ENCODE measurements at places on chromosomes 3 and 15.
A peak's percentile ranks its signal among the peaks of the same experiment; 100 is the strongest.

DNA sequence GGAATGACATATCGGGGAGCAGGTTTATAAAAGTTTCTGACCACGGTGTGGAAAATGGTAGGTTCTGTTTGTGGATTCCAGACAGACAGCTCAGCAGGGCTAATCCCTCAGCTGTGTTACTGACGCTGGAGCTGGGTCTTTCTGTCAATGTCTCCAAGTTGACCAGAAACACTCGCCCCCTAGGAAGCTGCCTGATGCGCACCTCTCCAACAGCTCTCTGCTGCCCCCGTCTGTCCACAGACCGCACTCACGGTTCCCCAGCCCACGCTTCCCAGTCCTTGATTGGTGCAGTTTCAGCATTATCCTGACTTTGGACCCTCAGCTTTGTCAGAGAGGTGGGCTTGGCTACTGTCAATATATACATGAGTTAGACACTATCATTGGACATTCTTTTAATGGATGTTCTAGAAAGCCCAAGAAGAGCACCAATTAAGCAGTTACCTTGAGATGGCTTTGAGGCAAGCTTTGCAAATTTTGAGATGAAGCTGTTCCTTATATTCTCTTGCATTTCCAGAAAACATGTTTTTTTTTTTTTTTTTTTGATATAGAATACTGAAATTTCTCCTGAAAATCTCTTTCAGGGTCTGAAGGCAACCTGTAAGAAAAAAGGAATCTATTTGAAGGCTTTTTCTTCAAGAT lies 98.9 kb upstream of the TBC1D5 start:
- no peak overlapping the region for H3K4me3 ChIP-seq
- H3K27me3 ChIP-seq, result peaks cover 10% of the 10 kb centered on the region
- H3K27ac ChIP-seq, result no peak overlapping the region
- peak; percentile 92 for DNase-seq

DNA sequence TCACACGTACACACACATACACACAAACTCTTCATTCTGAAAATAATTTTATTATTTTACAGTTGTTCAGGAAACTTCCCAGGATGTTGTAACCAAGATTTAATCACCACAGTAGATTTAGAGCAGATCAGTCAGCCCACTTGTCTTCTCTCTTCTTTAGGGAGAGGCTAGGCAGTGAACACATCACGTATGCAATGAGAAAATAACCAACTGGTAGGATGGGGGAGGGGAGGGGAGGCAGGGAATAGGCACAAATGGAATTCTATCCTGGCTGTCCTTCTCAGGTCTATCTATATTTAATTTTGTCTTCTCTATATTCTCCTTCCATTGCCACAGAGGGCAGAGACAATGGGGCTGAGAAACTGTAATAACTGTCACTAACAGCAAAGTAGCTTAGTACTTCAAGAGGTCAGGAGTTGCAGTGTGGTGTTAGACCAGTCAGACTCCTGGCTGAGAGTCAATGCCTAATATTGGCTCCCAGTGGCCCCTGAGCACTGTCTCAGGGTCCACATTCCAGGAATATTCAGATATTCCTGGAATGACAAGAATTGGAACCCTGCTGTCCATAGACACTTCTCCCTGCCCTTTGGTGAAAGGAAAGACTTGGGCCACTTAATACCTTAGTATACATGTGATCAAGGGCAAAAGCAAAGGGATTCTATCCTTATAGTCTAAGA lies 2.6 kb upstream of the HCLS1 start:
- H3K36me3 ChIP-seq, result peaks cover 33% of the 10 kb centered on the region
- no peak overlapping the region for H3K27ac ChIP-seq
- no peaks in the 10 kb centered on the region for H3K27me3 ChIP-seq
- no peaks in the 10 kb centered on the region for H3K4me1 ChIP-seq

- no peak for DNase-seq
- H3K27ac ChIP-seq, result no peak overlapping the region
- no peak overlapping the region for H3K4me3 ChIP-seq
- no peaks in the 10 kb centered on the region for H3K27me3 ChIP-seq
- H3K4me1 ChIP-seq, result peaks cover 10% of the 10 kb centered on the region
- H3K36me3 ChIP-seq, result no peaks in the 10 kb centered on the region
These were observed 86.2 kb downstream of the EPHA6 start for GRCh38 chr3:96900566-96900965.

- H3K4me3 ChIP-seq, result no peak overlapping the region
- no peaks in the 10 kb centered on the region for H3K36me3 ChIP-seq
- H3K4me1 ChIP-seq, result peaks cover 27% of the 10 kb centered on the region
- H3K27me3 ChIP-seq, result no peaks in the 10 kb centered on the region
- no peak overlapping the region for H3K27ac ChIP-seq
- no peak for DNase-seq
These were observed 408.9 kb upstream of the WNT5A start for GRCh38 chr3:55895897-55896566.

- H3K27ac ChIP-seq, result no peak overlapping the region
- DNase-seq, result no peak
- peaks cover 6% of the 10 kb centered on the region for H3K4me1 ChIP-seq
- no peak overlapping the region for H3K4me3 ChIP-seq
These were observed 462.9 kb upstream of the SGO1 start for GRCh38 chr3:20648921-20649381.

DNA sequence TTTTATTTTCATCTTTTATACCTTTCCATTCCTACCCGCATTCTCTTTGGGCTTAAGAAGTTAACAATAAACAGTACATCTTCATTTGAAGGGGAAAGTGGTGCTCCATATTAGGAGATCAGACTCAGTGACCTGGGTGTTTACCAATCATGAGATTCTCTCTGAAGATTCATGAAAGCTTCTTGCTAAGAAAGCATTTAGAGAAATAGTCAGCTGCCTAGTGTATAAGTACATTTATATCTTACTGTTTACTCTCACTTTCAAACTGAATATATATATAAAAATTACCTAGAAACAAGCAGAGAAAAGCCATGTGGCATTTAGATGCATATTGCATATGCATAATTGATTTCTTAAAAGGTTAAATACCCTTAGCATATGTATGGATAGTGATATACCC lies 100.5 kb downstream of the KCNH8 start:
- no peaks in the 10 kb centered on the region for H3K36me3 ChIP-seq
- DNase-seq, result no peak
- H3K27ac ChIP-seq, result no peak overlapping the region

GRCh38 chr3:32288819-32289218 lies 50.3 kb downstream of the CMTM8 start:
- DNase-seq, result no peak
- H3K36me3 ChIP-seq, result no peaks in the 10 kb centered on the region
- H3K27me3 ChIP-seq, result peaks cover 3% of the 10 kb centered on the region
- no peak overlapping the region for H3K4me3 ChIP-seq

GRCh38 chr3:37024820-37025405 lies 31.6 kb downstream of the MLH1 start:
- no peaks in the 10 kb centered on the region for H3K27me3 ChIP-seq
- peaks cover 93% of the 10 kb centered on the region for H3K36me3 ChIP-seq
- H3K4me3 ChIP-seq, result no peak overlapping the region
- DNase-seq, result no peak
- no peak overlapping the region for H3K27ac ChIP-seq

DNA sequence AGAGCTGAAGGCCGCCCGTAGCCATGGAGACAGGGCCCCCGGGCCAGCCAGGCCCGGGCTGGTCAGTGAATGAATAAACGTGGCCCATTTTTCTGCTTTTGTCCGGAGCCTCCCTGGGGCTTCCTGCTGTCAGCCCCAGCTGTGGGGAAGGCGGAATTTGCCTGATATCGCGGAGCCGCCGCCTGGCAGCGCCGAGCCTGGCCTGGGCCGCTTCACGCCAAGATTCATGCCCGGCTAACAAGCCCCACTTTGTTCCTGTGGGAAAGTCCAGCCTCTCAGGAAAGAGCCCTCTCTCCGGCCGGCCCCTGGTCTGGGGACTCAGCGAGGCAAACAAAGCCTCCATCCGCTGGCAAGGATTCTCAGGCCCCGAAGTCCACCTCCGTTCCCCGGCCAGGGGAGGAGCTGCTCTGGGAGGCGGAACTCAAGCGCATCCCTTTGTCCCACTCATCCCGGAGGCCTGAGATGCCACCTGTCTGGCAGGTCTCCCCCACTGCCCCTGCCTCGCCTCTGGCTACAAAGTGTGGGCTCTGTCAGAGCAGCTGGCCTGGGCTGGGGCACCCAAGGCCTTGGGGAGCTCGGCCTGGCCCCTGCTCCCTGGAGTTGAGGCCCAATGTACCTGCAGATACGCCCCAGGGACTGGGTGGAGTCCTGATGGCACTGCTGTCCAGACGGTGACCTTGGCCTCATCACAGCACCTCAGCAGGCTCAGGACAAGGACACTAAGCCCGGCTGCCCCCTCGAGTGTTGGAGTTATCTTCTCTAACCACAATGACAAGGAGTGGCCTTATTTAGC lies 51.6 kb upstream of the SLC6A11 start:
- peaks cover 45% of the 10 kb centered on the region for H3K27me3 ChIP-seq
- no peaks in the 10 kb centered on the region for H3K36me3 ChIP-seq
- no peaks in the 10 kb centered on the region for H3K4me1 ChIP-seq

DNA sequence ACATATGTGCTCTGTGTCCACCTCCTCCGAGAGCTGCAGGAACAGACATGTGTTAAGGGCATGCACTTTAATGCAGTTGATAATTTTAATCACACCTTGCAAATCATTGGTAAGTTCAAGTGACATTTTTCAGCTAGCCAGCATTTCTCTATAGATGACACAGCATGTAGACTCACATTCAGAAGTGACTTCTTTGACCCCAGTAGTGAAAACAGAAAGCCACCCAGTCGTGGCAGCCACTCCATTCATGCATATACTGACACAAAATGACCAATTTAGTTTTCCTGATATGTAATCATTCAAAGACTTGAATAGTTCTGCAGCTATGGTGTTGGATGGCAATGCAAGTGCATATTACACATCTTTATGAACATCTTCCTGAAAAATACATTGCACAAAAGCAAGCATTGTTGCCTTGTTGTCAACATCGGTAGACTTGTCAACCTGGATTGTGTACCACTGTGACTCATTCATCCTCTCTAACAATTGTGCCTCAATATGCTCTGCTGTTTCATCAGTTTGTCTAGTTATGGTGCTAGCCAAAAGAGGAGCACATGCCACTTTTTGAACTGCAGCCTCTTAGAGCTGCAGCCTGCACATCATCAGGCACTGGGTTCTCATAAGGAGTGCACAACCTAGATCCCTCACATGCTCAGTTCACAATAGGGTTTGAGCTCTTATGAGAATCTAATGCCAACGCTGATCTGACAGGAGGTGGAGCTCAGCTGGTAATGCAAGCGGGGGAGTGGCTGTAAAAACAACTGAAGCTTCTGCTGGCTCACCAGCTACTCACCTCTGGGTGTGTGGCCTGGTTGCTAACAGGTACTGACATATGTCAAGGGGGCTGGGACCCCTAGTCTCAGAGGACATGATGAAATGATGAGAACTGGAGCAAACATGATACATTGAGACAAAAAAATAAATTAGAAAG lies 622.0 kb downstream of the PYDC2 start:
- peaks cover 25% of the 10 kb centered on the region for H3K4me1 ChIP-seq
- no peaks in the 10 kb centered on the region for H3K36me3 ChIP-seq
- DNase-seq, result no peak

- peaks cover 3% of the 10 kb centered on the region for H3K27me3 ChIP-seq
- DNase-seq, result peak; percentile 47
- H3K36me3 ChIP-seq, result no peaks in the 10 kb centered on the region
- H3K4me3 ChIP-seq, result no peak overlapping the region
These were observed 40.8 kb downstream of the KAT2B start for GRCh38 chr3:20080956-20081554.

DNA sequence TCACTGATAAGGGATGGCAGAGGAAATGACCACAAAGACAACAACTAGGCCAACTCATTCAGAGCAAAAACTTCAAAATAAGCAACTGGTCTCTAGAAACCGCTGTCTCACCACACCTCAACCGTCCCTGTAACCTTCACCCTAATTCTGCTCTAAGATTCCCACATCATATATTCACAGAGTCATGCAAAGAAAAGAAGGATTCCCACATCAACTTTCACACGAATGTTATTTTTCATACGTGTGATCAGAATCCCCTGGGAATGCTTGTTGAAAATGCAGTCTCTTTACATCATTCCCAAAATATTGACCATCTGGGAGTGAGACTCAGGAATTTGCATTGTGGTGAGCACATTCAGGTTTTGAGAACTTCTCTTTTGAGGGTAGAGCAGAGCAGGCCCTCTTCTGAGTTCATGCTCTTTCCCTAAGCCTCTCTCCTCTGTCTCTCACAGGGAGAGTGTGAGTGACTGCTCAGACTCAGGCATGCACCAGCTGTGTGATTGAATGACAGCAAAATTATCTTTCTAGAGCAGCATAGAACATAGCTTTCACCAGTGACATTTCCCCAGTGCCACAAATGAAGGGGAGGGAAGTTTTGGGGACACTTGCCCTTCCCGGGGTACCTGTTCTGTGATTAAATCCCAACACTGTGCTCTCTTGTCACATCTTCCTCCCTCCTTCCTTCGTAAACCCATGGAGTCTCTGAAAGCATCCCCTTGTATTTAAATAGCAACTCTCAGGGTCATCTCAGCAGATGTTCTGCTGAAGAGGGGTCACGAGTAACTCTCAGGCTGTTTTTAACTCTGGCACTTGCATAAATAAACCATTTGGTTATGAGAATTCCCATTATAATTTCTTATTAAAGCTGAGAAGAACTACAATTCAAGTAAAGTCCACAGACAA lies 170.9 kb downstream of the PLCL2 start:
- H3K36me3 ChIP-seq, result peaks cover 16% of the 10 kb centered on the region
- H3K4me3 ChIP-seq, result no peak overlapping the region
- DNase-seq, result no peak
- H3K4me1 ChIP-seq, result no peaks in the 10 kb centered on the region
- H3K27ac ChIP-seq, result no peak overlapping the region

- H3K36me3 ChIP-seq, result peaks cover 6% of the 10 kb centered on the region
- H3K4me3 ChIP-seq, result peak overlapping the region; percentile 67
- peaks cover 97% of the 10 kb centered on the region for H3K4me1 ChIP-seq
- DNase-seq, result peak; percentile 67
These were observed 451.1 kb upstream of the KCNMB2 start for GRCh38 chr3:178084938-178085816.

DNA sequence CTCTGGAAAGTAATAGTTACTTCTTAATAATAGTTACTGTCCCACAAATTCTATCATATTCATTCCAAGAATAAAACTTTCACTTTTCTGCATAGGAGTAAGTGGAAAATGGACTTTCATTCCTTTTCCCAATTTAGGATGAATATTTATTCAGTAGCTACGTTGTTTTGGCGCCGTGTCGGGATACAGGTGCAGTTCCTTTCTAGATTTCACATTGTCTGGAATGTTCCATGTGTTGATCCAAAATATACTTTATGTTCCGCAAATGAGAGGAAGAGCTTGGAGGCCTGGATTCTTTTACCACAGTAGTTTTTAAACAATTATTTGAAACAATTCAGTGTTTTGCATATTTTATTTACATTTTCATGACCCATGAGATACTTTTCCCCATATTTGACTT lies 22.8 kb upstream of the PPARG start:
- H3K4me3 ChIP-seq, result no peak overlapping the region
- H3K27ac ChIP-seq, result no peak overlapping the region
- DNase-seq, result no peak
- no peaks in the 10 kb centered on the region for H3K36me3 ChIP-seq
- no peaks in the 10 kb centered on the region for H3K4me1 ChIP-seq

DNA sequence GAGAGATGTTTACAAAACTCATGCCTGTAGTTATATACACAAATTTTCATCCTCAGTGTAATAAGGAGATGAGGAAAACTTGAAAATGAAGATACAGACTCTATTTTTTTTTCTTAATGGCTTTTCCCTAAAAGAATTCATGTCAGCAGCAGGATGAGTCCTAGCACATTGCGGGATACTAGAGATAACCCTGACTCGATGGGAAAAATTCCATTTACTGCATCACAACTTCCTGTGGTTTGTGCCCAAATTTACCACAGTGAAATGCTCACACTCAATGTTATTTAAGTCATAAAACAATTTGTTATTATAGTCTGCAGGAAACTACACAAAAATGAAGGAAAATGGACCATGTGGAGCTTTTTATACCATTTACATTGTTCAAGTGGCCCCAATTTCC lies 581.9 kb upstream of the ZNF717 start:
- DNase-seq, result no peak
- H3K36me3 ChIP-seq, result no peaks in the 10 kb centered on the region
- no peak overlapping the region for H3K4me3 ChIP-seq
